Kidney epithelial cell (primary cell): ENCODE measurements at places on chromosomes 5 and 9. TPM values are rescaled to one million over a fixed set of nuclear protein-coding genes. Genes with fewer than 3 reads are reported as not detected.

DNA sequence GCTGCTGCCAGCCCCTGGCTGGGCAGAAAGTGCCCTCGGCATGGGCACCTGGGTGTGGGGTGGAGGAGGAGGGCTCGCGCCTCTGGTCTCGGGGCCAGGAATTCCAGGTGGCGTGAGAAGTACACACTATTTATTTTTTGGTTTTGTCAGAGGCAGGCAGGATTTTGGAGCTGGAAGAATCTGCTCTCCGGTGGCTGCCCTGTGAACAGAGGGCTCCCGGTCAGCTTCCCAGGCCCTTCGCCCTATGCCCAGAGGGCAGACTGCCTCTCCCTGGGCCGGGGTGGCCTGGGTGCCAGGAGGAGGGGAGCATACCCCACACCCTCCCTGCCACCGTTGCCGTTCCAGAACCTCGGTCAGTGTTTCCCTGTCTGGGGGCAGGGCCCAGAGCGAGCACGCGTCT is 8.3 kb downstream of the DOLPP1 start:
- DNase-seq: no peak

GRCh38 chr5:151615431-151615830 is 24.3 kb upstream of the FAT2 start:
- no peak for DNase-seq

DNA sequence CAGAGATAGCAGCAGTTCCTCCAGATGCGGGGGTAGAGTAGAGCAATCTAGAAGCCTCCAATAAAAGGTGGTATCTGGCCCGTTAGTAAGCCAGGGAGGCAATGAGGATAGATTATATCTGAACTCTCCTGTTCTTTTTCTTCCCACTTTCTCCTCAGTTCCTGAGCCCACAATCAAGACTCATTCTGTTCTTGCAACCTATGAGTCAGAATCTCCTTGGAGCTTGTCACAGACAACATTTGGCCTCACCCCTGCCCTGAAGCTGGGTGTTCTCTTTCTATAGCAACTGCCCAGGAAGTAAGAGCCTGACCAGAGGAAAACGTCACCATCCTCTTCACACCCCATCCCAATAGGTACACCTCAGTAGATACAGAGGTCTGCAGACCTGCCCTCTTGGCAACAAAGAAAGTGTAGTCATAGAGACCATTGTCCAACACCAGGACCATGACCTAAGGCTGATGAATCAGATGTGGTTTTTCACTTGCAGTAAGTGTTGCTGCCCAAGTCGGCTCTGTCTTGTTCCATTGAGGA is 76.3 kb upstream of the PCA3 start:
- DNase-seq: peak; percentile 94

DNA sequence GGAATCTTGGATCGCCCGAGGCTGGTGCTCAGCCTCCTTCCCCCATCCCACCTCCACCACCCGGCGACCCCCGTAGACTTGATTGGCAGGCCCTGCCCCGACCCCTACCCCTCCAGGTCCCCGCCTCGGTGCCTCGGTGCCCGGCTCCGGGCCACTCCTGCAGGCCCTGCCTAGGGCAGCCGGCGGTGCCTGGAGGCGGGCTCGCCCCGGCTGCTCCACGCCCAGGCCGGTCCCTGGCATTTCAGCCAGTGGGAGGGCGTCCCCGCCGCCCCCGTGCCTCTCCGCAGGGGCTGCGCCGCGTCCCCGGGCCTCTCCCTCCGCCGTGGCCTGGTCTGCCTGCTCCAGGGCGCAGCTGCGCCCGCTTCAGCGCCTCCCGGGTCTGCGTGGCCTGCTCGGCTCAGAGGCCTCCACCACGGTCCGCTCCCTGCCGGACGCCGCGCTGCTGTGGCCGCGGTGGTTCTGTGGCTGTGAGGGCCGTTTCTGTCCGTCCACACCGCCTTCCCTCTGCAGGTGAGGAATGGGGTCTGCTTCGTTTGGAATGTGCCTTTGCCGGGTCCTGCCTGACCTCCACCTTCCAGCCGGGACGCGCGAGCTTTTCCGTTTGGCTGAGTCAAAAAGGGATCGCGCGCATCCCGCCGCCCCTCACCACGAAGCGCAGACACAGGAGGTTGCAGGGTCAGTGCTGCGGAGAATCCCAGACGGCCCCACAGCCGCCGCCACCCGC is 48.3 kb upstream of the IRX4 start:
- DNase-seq: no peak

DNA sequence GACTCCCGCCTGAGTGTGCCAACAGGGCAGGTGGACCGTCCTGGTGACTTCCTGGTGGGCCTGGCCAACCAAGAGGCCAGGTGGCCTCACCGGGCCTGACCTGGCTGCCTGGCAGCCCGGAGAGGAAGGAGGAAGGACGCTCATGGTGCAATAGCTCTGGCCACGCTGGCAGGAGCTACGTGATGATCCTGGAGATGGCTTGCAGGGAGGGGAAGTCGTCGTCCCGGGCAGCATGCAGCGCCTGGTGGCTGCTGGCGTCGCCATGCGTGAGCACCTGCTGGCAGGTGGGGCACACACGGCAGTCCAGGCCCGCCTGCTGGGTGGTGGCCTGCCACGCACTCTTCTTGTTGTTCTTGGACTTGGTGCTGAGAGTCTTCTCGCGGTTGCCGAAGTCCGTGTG is 26.3 kb downstream of the SPATA31C1 start:
- no peak for DNase-seq

DNA sequence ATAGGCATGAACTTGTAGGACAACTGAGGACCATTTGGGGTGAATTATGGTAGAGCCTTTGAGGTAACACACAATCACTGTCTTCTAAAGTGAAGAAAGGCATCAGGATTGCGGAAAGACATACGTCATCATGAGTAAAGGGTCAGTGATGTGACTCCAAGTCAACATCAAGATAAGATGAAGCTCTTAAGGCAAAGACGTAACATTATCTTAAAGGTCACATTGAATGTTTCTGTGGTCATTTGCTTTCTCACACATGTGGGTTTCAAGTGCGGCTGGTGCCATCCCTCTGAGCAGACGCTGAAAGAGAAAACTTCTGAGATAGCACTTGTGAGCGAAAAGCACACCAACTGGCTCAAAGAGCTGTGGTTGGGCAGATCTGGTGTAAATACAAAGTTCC is 63.3 kb upstream of the GRAMD2B start:
- DNase-seq: no peak

DNA sequence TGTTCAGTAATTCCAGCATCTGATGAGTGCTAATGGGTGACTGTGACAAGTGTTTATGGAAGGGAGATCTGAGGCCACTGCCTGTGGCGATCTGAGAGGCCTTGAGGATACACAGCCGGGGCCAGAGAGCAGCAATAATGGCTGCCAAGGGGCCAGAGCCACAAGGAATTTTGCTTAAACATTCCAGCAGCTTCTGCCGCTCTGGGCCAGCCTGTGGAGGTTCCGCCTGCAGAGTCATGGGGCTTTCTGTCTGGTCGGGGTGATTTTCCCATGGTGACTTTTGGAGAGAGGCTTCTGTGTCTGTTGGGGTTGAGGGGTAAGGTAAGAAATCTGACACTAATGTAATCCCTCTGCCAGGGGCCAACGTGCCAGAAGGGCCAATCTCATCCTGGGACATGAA is 353.5 kb downstream of the ADAMTS6 start:
- DNase-seq: no peak

- peak; percentile 21 for DNase-seq
These were observed at the start of gene ZNF883 for GRCh38 chr9:113011911-113012381. TSS of gene ZNF883 (minus strand) at chr9:113012192.

- DNase-seq: no peak
These were observed 140.5 kb downstream of the NPR3 start for GRCh38 chr5:32851559-32852173.

- DNase-seq: no peak
These were observed 546.3 kb downstream of the MAT2B start for GRCh38 chr5:164051745-164052144.

- DNase-seq: no peak
These were observed 1.5 kb upstream of the TMEM174 start for GRCh38 chr5:73171495-73171894.

- DNase-seq: no peak
These were observed 6.1 kb downstream of the ZNF462 start for GRCh38 chr9:106869028-106869427.

GRCh38 chr9:85723215-85723614 is 18.5 kb downstream of the AGTPBP1 start:
- no peak for DNase-seq

GRCh38 chr5:76622973-76623596 is at the start of gene F2RL2:
TSS of gene F2RL2 (minus strand) at chr5:76623403. CDS start at chr5:76623230, 173 bp downstream.
- DNase-seq: peak; percentile 87

DNA sequence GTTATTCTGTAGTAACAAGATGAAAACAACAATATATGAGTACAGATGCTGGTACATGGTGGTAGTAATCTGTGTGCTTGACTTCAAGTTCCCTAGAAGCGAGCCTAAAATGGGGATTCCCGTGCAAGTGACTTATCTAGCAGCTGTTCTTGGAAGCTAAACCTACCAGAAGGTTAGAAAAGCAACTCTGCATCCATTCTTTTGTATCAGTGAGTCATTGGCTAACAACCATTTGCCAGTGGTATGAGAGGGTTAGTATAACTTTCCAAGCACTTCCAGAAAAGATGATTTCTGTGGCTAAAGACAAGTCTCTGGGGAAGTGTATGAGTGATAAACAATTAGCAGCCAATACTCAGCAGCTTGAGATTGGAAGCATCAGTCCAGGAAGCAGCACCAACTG is 787.7 kb upstream of the CDH6 start:
- DNase-seq: no peak

GRCh38 chr5:73338256-73339050 is 110.1 kb downstream of the FOXD1 start:
- DNase-seq: no peak

DNA sequence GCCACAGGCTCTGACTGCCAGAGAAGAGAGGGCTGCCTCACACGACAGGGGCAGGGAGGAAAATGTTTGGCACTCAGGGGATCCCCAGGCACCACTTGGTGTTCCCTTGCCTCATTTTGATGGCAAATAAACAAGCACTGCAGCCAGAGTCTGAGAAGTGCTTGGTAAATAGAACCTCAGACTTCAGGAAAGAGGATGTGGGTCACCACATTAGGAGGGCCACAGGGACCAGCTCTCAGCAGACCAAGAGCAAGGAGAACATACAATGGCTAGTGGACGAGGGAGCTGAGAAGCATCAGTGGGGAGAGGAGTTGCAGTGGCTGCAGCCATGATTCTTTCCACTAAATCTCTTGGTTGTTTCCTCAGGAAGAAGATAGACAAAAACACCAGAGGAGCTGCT is 413.9 kb downstream of the GADD45G start:
- DNase-seq: no peak

DNA sequence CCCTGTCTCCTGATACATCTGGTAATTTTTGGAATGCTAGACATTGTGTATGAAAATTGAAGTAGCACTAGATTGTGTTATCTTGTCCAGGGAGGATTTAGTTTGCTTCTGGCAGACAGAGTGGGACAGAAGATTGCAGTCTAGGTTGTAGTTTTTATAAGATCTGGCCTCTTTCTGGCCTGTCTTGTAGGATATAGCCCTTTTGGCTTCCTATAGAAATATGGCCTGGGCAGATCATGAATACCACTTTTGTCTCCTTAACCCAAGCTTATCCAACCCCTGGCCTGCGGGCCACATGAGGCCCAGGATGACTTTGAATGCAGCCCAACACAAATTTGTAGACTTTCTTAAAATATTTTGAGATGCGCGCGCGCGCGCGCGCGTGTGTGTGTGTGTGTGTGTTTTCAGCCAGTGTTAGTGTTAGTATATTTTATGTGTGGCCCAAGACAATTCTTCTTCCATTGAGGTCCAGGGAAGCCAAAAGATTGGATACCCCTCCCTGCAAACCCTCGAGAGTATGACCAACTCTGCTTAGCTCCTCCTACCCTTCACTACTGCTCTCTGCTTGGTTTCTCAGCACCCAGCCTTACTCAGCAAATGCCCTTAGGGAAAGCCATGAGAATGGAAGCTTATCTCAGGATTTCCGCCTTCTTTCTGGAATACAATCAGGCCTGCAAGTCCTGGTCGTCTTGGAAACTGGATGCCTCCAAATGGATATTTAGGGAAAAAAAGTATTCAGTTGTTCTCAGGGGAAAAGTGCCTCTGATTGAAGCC is 26.5 kb downstream of the ANKRD33B start:
- no peak for DNase-seq

GRCh38 chr9:129108805-129109536 is 1.6 kb downstream of the CRAT start:
- DNase-seq: no peak

GRCh38 chr5:1594357-1595106 is 70.8 kb upstream of the LPCAT1 start:
- DNase-seq: peak; percentile 21

GRCh38 chr5:148786456-148786855 is 40.0 kb upstream of the ADRB2 start:
- no peak for DNase-seq

GRCh38 chr9:2663461-2664173 is 42.0 kb downstream of the VLDLR start:
- DNase-seq: no peak

GRCh38 chr9:127122176-127123063 is at the start of gene ANGPTL2:
TSS of gene ANGPTL2 (minus strand) at chr9:127122635. CDS start at chr9:127108731, 13,904 bp downstream.
- DNase-seq: peak; percentile 65

DNA sequence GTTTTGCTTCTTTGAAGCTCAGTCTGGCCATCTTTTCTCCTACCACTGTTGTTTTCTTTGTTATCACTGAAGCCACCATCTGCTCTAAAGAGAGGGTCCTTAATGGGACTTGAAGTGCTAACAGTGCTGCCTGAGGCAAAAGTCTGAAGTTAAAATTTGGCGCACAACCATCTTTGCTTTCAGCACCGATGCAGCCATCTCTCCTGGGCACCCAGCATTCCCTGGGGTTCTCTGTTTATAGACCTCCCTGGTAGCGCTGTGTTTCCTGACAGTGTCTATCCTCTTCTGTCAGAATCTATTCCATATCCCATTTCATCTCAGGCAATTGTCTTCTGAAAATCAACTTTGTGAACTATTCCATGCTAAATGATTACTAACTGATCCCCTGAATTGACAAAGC is 491.5 kb upstream of the MPDZ start:
- DNase-seq: no peak

RAB14 gene
- total RNA-seq: 38.1 and 42.4 TPM in 2 replicates

SLC36A2 gene
- total RNA-seq: not detected in 2 replicates

ANXA6 gene
- total RNA-seq: 59.9 and 64.1 TPM in 2 replicates

NLN gene
- 31.0 and 35.2 TPM in 2 replicates for total RNA-seq

PCDHB12 gene
- 1.2 and 1.6 TPM in 2 replicates for total RNA-seq

CER1 gene
- not detected in 2 replicates for total RNA-seq

TRPM3 gene
- total RNA-seq: 0.07 TPM in 1 of 2 replicates, not detected in the other

SPINK1 gene
- total RNA-seq: 0.48 TPM in 1 of 2 replicates, not detected in the other

CFAP157 gene
- 0.07 TPM in 1 of 2 replicates, not detected in the other for total RNA-seq

TMEFF1 gene
- 15.7 and 23.4 TPM in 2 replicates for total RNA-seq

ABHD17B gene
- total RNA-seq: 19.4 and 19.6 TPM in 2 replicates

PCDHGA4 gene
- 3.5 and 3.6 TPM in 2 replicates for total RNA-seq

SH2D3C gene
- total RNA-seq: 0.17 and 0.27 TPM in 2 replicates

ZFP2 gene
- 1.3 and 2.9 TPM in 2 replicates for total RNA-seq
